CD4-positive, alpha-beta T cell treated with Interleukin-1 beta for 1 hour (primary cell): ENCODE measurements at places on chromosomes 4 and X.

DNA sequence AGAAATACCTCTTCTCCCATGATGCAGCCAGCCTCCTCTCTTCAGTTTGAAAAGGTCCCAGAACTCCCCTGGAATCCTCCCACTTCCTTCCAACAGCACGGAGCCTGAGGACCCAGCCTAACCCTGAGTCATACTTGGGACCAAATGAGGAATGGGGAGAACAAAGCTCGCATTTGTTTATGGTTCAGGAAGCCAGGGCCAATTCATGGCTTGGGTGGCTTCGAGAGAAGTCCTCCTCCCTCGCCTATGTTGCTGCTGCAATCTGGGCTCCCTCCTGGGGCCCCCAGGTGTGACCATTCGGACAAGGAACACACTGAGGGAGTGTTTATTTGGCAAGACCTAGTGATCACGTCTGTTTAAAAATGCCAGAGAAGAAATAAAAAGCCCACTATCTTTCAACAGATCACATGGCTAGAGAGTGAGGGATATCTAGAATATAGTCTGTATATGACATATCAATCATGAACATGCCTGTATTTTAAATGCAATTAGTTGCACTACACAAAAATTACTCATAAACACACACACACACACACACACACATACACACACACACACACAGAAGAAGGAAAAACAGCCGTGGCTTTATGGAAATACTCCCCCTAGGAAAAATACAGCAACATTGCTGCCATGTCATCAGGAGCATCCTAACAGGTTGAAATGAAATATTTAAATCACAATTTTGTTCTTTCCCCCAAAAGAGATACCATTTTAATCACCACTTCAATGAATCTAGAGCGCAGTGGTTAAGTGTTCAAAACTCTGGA is 155.7 kb upstream of the MAP3K15 start:
- DNase-seq, result no peak

- no peak for DNase-seq
Measured at GRCh38 chrX:107561468-107562215, 66.7 kb upstream of the PRPS1 start.

- no peak for DNase-seq
Measured at GRCh38 chr4:168942985-168943384, 67.1 kb downstream of the CBR4 start.

DNA sequence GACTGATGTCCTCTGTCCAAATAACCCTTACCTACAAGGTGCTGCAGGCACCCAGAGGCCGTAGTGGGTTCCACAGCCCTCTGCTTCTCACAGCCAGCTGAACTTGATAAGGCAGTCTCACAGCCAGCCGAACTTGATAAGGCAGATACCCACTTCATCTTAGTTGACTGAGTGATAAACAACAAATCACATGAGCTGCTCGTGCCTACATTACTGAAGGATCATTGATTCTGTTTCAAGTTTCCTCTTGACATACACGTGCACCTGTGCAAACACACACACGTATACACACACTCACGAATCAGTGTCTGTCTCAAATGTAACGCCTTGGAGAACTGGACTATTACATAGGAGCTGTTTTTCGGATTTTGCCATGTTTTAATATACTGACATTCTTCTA is 276.3 kb downstream of the DCTD start:
- no peak for DNase-seq

DNA sequence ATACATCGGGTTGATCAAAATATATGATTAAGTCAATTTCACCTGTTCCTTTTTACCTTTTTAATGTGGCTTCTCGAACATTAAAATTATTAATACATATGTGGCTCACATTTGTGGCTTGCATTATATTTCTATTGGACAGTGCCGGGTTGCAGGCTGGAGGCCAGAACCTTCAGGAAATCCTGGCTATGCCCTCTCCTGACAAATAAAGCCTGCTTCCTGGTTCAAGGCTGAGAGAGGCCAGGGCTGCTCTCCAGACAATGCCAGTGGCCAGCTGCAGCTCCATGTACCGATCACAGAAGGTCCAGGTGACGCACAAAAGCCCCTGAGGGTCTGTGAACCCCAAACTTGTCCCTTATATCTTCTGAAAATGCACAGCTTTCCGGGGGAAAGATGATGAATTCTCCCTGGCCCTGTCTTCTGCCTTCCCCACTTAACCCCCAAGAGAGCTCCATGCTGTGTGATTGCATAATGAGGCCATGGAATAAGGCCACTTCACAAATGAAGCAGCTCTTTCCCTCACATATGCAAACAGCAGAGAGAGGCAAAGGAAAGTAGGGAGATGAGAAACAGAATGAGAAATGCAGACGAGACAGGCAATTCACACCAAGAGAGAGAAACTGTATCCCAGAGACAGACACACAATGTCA is 241.2 kb downstream of the BCOR start:
- DNase-seq, result no peak
